ENCODE measurements at places on chromosomes 3 and 15. TPM values are rescaled to one million over a fixed set of nuclear protein-coding genes. Genes with fewer than 3 reads are reported as not detected.

NME9 gene
- not detected for total RNA-seq

STRA6 gene
- total RNA-seq, result not detected

GRCh38 chr3:152943645-152944044 lies 108.7 kb downstream of the P2RY1 start:
- H3K36me3 ChIP-seq, result no peaks in the 10 kb centered on the region
- no peaks in the 10 kb centered on the region for H3K27me3 ChIP-seq
- DNase-seq, result peak; percentile 42
- peaks cover 18% of the 10 kb centered on the region for H3K4me1 ChIP-seq
- no peak overlapping the region for H3K4me3 ChIP-seq

DNA sequence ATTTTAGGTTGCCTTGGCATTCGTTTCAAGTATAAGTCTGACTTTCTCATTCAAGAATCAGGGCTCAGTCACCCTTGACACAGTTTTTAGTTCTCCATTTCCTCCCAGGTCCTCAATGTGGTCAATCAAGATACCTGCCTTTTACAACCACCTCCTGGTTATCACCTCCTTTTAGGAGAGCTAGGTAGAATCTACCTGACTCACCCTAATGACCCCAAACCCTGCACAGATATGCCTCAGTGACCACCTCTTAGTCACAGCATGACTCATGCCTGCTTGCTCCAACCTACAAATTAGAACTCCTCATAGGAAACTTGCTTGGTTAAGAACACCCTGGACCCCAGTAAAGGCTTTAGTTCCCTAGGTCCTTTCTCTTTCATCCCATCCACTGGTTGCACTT lies 22.5 kb downstream of the DMXL2 start:
- peak; percentile 76 for DNase-seq
- H3K4me1 ChIP-seq, result peaks cover 27% of the 10 kb centered on the region
- H3K36me3 ChIP-seq, result no peaks in the 10 kb centered on the region
- H3K27ac ChIP-seq, result no peak overlapping the region
- H3K4me3 ChIP-seq, result no peak overlapping the region
- no peaks in the 10 kb centered on the region for H3K27me3 ChIP-seq

Data from MCF 10A (cell line).